ENCODE measurements at places on chromosomes 4 and X.

DNA sequence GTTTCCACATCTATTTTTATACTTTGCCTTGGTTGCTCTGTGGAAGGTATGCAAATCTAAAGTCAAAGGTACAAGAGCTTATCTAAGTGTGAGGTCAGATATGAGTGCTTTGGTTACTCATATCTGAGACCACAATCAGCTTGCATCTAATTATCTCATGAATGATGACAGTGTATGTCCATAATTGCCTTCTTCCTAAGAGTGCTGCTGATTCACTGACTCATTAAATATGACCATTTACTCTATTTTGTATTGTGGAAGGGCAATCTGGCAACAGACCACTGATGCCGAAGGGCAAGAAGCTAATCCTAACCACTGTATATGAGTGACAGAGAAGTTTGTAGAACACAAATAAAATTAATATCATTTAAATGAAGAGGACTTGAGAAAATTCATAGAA lies 1190.2 kb upstream of the AGA start:
- DNase-seq, result no peak

DNA sequence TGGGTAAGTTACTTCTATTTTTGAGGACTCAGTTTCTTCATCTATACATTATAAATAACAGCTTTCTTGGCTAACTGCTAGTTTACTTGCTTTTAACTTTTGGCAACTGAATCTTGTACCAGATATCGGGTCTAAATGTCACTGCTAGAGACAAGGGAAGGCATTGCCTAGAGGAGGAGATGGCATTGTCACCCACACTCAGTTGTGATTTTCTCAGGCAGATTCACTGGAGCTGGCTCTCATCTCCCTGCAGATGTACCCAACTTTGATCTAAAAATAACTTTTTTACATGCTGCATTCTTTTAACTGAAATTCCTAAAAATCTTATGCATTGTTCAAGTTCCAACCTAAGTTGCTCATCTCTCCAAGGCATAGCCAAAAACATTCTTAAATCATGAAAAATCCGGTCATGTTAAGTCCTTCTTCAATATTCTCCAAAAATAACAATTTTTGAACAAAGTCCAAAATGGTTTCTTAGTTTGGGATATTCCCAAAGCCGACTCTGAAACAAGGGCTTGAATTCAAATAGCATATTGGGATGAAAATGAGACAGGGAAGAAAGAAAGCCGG lies 469.0 kb upstream of the BOD1L1 start:
- DNase-seq, result no peak

- no peak for DNase-seq
These were observed 3.2 kb downstream of the PDK3 start for GRCh38 chrX:24468245-24468644.

DNA sequence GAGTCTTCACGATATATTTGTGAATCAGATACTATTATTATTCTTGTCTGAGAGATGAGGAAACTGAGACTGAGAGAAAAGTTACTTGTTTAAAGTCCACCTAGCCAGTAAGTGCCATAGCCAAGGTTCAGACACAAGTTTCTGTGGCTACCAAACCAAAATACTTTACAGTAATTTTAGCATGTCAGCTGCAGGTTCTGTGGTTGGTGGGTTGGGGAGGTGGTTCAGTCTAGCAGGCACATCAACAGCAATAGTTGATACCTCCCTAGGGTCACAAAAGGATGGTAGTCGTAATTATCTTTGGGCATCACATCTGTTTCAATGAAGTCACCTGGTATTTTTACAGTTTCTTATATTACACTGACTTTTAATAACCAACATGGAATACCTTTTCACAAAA lies 35.6 kb upstream of the EDA2R start:
- no peak for DNase-seq

DNA sequence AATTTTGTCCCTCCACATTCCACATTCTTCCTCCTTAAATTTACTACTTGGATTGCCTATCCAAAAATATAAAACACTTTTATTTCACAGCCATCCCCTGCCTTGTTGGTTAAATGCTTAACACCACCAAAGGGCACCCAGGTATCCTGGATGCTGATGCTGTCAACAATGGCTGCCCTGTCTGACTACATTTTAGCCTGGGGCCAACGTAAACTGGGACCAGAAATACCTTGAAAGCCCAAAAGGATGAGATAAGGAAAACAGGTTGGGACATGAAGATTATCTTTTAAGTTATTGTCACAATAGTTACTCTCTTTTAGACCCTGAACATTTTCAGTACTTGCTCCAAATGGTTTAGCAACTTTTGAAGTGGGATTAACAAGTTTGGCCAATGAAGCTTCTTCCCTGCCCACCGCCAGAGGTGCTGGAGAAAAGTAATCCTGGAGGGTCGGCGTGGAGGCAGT lies 775 bp upstream of the YIPF6 start:
- DNase-seq, result no peak

DNA sequence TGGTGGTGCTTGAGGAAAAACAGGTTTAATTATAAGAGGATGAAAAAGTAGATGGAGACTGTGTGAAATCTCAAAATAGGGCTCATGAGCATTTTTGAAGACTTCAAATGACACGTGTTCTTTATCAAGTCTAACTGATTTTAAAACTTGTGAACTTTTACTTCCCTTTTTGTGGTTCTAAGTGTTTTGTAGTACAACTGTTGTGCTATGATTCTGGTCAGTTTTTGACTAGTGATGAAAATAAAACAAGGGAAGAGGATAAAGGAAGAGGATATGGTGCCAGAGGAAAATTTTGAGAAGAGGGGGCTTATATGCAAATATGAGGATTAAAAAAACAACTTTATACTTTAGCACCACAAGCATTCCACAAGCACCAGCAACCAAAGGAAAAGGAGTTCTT lies 644.0 kb downstream of the RPA4 start:
- DNase-seq, result no peak

GRCh38 chr4:82275431-82276331 lies 98.1 kb downstream of the HNRNPD start:
- DNase-seq, result no peak

DNA sequence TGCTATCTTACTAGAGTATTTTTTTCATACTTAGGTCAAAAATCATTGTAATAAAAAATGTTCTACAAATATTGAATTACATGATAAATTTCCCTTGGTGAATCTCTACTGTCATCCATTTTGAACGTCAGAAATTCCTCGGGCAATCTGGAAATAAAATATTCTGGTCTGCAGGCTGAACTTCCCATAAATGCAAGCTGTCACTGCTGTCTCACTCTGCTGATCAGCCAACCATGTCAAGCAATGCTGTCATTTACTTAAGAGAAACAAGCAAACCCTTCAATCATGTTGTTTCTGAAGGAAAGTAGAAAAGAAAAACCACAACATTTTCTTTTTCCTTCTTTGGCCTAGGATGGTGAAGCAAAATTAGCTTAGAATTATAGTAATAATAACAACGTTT lies 514.2 kb upstream of the GALNT7 start:
- DNase-seq, result no peak

DNA sequence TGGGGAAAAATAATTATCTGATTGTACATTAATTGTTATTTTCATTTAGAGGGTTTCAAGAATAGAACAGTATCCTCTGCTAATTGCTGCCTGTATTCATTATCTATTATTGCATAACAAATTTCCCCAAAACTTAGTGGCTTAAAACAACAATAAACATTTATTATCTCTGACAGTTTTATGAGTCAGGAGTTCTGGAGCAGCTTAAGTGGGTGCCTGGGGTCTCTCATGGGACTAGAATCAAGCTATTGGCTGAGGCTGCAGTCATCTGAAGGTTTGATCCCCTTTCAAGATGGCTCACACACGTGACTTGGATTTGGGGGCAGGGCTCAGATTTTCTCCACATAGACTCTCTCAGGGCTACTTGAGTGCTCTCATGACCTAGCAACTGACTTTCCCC lies 98.1 kb upstream of the JADE1 start:
- DNase-seq, result no peak

GRCh38 chr4:74440356-74440755 lies 4.6 kb upstream of the AREG start:
- peak; percentile 83 for DNase-seq

DNA sequence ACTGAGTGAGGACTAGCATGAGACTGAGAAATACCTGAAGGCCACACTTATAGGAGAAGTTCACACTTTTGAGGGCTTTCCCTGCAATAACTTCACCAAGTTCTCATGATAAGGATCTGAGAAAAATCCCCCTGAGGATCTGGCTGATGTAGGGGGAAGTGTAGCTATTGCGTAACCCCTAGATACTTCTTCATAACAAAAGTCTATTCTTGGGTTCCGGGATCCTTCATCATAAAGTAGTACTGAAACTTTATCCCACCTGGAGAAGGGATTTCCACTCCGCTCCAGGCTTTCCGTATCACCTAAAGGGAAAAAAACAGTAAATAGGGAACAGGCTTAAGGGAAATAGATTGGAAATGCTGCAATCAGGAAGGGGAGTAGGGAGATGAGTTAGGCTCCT lies 13.3 kb downstream of the USP27X start:
- DNase-seq, result no peak

DNA sequence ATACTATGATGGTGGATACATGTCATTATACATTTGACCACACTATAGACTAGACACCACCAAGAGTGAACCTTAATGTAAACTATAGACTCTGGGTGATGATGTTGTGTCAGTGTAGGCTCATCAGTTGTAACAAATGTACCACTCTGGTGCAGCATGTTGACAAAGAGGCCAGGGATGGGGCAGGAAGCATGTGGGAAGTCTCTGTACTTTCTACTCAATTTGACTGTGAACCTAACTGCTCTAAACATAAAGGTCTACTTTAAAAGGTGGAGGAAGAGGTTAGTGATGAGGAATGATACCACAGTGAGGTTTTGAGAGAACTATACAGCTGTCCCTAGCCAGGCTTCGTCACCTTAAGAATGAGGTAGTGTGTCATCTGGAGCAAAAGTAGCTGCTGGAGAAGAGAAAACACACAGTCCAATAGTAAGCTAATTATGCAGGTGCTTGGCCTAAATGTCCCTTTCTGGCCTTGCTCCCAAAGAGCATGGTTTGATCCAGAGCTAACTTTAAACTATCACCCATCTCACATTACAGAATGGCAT lies 38.4 kb downstream of the GRSF1 start:
- DNase-seq, result no peak

DNA sequence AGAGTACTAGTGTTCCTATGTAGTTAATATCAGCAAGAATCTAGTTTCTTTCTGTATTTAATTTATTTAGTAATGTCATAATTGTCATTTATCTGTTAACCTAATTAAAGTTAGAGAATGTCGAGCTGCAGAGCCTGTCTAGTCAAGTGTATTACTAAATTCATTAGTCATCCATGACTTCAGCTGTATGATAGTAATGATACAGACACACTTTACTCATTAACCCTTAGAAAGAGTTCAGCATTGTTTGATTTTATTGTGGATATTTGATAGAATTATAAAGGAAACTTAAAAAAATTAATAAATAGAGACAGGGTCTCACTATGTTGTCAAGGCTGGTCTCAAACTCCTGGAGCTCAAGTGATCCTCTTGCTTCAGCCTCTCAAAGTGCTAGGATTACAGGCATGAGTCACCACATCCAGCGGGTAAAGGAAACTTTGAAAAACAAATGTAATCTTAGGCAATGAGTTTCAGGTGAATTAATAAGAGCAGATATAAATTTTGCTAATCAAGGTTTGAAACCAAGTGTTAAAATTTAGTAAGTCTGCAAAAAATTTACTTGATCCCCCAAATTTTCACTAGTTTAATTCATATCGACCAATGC lies 110.6 kb downstream of the ANK2 start:
- no peak for DNase-seq

DNA sequence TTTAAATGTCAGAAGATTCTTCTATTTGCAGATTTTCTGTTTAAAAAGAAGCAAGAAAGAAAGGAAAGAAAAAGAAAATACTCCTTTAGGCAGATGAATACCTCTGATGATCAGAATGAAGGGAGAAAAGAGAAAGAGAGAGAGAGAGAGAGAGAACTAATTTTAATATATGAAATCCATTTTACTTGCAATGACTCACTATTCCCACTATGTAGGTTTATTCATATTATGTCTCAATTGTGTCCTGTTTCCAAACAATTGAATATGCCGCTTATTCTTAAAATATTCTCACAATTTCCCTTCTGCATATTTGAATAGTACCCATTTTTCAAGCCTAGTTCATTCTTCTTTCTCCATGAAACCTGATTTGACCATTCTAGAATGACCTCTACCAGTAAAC lies 11.7 kb downstream of the MEPE start:
- DNase-seq, result no peak

DNA sequence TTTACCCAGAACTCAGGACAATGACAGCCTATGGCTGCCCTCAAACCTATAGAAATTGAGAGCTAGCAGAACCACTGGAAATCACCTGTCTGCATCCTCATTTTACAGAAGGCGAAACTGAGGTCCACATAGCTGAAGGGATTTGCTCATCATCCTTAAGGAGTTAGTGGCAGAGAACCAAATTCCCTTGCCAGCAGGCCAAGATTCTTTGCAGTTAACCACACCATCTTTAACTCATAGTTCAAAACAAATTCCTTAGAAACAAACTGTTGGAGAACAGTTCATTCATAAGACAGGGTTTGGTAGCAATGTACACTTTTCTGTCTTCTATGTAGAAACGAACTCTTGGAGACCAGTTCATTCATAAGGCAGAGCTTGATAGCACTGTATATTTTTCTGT lies 37.9 kb upstream of the RAP2C start:
- no peak for DNase-seq

GRCh38 chr4:183468210-183469095 lies 24.0 kb downstream of the CDKN2AIP start:
- no peak for DNase-seq

DNA sequence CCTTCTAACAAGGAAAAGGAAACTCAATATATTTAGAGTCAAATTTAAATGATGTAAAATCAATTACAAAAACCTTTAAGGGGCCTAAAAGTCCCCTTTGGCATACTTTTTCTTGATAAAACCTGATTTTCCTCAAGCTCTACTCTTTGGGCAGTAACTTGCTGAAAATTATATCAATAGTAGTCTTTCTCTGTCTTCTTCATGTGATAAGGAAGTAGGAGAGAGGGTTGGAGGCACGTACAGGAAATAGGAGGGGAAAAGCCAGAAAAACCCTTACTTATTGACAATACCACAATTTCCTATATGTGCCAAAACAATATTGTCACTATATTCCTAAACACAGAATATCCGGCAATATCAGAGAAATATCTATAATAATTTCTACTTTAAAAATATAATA lies 9.6 kb downstream of the RHOH start:
- no peak for DNase-seq

- DNase-seq, result peak; percentile 45
These were observed 95.8 kb downstream of the HMX1 start for GRCh38 chr4:8775751-8776355.

DNA sequence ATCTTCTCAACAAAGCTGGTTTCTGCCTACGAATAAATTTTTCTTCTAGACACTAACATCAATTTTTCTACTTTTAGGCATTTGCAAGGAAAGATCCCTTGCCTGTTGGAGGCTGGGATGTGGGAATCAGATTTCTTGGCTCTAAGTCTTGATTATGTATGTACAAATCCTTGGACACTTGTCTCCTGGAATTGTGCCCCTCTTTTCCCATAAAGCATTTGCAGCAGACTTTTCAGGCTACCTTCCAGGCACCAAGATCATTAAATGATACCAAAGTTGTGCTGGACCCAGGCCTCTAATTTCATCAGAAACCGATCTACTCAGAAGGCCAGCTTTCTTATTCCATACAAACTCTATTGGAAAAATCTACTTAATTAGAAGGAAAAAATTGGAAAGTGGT lies 339.5 kb upstream of the DIPK2B start:
- no peak for DNase-seq

All from RWPE2 (cell line).